ENCODE measurements at places on chromosomes 2 and 18.

DNA sequence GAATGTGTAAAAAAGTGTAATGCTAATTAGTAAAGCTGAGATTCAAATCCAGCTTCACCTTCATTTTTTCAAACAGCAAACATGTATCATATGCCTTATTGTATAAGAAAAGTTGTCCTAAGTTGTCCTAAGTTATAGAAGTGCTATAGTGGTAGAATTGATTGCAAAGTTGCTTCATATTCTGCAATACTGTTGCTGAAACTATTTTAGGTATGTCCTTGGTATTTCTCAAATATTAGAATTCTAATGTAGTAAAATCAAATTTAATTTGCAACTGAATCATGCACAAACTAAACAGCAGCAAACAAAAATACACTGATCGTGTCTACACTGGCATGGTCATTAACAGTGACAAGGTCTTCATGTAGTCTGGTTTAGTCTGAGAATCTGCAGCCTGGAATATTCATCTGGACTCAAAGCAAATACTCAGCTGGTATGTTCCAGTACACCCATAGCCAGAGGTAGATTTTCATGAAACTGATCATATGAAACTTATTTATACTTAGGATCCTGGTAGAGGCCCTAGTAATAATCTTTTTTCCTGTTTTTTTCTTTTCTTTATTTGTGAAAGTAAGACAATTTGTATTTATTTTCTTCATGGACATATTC lies 555.6 kb upstream of the ZEB2 start:
- no peak for DNase-seq

- DNase-seq, result no peak
Observed at GRCh38 chr18:11310476-11311086, 161.2 kb upstream of the PIEZO2 start.

- DNase-seq, result no peak
Observed at GRCh38 chr18:48335829-48336228, 73.4 kb downstream of the ZBTB7C start.

- DNase-seq, result no peak
Observed at GRCh38 chr18:8825729-8826375, 120.5 kb downstream of the MTCL1 start.

DNA sequence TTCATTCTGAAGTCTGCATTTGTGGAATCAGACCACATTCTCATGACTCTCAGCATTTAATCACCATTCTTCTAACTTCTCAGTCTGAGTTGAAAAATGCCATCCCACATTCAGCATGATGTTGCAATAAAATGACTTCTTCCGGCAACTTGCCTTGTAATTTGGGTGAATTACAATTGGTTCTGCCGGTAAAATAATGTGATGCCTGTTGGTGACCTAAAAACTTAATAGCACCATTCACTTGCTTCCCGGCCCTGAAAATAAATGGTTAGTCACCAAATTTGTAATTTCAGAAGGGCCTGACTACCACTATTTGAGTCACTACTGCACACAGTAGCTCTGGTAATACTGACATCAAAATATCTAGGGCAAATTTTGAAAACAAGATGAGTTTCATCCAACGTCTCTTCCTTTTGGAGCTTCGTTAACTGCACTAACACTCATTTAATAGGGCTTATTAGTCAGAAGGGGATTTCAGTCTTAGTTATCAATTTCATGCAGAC lies 637.1 kb upstream of the CHAC2 start:
- no peak for DNase-seq

GRCh38 chr2:8977758-8978157 lies 25.7 kb downstream of the MBOAT2 start:
- no peak for DNase-seq

DNA sequence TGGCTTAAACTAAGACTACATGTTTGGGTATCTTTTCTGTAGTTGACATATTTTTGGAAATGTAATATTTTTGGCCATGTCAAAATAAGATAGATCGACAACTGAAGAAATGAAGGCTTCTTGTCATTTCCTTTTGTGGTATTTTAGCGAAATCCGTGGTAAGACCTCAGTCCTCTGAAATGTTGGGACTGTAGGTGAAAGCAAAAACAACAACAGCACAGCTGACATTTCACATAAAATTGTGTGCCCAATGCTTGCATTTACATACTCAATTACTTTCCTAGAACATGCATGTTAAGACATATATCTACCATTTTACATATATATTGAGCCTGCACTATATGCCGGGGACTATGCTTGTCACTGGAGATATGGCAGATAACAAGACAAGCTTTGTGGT lies 50.2 kb downstream of the SPP2 start:
- no peak for DNase-seq
